ENCODE measurements at places on chromosomes 1 and 21.

DNA sequence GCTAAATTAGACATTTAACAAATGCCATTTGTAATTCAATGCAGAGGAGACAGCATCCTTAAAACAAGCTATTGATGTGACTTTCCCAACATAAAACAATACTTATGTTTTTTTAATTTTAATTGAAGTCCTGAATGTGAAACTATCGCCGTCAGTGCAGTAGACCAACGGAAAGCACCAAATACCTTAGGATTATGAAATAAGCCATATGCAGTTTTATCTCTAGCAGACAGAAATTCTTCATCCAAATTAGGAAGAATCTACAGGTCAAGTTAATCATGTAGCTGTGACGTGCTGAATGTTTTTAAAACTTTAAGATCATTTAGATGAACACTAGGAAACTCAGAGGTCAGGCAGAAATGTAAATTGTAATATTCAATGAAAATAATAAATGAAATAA lies 714 bp upstream of the ST6GALNAC5 start:
- DNase-seq: no peak

- DNase-seq: no peak
Measured at GRCh38 chr1:109247401-109248365, 1.7 kb upstream of the CELSR2 start.

GRCh38 chr1:87598429-87598828 lies 269.7 kb downstream of the LMO4 start:
- DNase-seq: peak; percentile 19

DNA sequence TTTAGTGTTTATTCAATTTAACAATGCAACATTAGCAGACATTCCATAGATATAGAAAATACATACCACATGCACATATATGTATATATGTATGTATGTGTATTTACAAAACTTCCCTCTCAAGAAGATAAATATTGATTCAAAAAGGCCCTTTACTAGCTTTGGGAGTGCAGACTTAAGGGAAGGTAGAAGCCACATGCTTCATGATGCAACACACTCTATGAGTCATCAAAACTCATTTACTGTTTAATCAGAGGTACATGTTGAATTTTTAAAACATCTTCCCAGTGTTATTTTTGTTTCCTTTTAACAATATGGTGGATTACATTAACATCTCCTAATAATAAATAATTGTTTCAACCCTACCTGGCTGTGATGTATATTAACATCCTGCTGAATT lies 61.4 kb upstream of the KIRREL1 start:
- DNase-seq: no peak

GRCh38 chr1:178134061-178134460 lies 40.2 kb downstream of the RASAL2 start:
- no peak for DNase-seq

- no peak for DNase-seq
Measured at GRCh38 chr1:92408825-92409224, 77.9 kb downstream of the GFI1 start.

DNA sequence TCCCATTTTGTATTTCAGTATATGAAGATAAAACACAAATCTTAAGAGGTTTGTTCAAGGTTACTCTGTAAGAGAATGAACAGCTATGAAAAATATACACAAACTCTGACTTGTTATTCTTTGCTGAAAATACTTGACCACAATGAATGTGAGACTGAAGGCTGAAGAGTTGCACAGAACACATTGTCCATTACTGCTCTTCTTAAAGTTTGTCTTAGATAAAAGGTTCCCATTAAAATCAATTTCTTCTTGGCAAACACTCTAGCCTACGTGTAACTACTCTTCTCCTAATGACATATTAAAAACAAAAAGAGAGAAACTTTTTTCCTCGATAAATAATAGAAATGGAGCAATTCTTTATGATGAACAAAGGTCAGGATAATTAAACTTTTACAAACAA lies 45.2 kb upstream of the RABGAP1L start:
- DNase-seq: no peak

DNA sequence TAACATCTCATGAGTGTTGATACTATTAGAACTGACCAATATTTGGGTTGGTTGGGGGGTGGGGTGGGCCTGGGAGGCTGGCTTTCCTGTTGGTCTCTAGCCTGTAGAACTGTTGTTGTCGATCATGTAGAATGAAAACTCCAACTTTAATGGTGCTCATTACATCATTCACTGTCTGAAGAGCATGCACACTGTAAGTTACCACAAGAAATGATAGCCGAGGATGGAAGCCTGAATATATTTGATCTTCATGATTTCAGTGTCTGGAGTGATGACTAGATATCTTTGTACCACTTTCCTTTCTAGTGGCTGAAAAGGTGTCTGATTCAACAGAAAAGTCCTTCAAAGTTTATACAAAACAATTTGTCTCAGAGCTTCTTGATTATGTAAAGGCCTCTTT lies 123.6 kb downstream of the XCL2 start:
- DNase-seq: no peak

DNA sequence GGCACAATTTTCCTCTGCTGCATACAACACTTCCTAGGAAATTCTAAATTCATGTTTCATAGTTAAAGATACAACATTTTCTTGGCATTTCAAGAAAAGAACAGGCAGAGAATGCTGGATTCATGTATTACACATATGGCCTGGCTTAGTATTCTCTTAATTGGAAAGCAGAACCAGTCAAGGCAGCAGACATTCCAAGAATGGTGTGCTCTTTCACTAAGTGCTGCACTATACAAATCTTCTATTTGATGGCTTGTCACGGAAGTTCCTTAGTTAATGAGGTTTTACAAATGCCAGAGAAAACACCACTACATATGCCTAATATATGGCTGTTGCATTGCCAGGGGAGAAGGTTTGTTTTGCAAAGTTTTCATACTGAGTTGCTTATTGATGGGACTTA lies 80.8 kb upstream of the DYNLT5 start:
- DNase-seq: no peak

DNA sequence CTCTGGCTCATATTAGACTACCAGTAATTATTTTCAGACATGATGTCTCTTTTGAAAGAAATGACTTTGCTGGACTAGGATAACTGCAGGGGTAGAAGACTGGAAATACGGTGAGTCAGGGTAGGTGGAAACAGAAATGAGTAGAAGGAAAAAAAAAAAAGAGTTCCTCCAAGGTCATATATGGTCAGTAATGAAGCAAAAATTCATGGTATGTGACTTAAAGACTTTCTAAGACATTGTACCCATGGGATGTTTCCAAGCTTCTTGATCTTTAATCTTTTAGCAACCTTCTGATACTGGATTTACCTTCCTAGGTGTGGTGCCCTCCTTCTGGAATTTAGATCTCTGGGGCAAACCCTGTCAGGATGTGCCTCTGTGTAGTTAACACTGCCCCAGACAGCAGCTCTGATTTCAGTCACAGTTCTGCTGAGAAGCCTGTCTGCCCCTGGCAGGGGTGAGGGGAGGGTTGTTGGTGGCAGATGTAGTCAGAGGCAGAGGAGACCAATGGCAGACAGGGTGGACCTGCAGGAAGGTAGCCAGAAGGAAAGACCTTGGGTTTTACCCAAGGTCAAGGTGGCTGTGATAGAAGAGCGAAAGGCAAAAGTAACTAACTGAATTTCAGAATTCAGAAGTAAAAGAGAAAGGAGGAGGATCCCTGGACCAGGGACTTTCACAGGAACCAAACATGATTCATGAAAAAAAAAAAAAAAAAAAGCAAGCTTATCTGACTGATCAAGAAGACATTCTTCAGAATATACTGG lies 44.1 kb upstream of the BCL10 start:
- DNase-seq: no peak

DNA sequence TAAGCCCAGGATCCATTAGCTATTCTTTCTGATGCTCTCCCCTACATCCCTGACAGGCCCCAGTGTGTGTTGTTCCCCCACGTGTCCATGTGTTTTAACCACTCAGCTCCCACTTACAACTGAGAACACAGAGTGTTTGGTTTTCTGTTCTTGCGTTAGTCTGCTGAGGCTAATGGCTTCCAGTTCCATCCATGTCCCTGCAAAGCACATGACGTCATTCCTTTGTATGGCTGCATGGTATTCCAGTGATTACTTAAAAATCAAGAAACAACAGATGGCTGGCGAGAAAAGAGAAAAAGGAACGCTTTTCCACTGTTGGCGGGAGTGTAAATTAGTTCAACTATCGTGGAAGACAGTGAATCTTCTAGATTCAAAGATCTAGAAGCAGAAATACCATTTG lies 556.0 kb downstream of the PTPRC start:
- no peak for DNase-seq

GRCh38 chr1:207579436-207579799 lies 65.5 kb upstream of the CR1L start:
- peak; percentile 75 for DNase-seq

- DNase-seq: no peak
Measured at GRCh38 chr1:38929054-38929453, 12.6 kb downstream of the RHBDL2 start.

DNA sequence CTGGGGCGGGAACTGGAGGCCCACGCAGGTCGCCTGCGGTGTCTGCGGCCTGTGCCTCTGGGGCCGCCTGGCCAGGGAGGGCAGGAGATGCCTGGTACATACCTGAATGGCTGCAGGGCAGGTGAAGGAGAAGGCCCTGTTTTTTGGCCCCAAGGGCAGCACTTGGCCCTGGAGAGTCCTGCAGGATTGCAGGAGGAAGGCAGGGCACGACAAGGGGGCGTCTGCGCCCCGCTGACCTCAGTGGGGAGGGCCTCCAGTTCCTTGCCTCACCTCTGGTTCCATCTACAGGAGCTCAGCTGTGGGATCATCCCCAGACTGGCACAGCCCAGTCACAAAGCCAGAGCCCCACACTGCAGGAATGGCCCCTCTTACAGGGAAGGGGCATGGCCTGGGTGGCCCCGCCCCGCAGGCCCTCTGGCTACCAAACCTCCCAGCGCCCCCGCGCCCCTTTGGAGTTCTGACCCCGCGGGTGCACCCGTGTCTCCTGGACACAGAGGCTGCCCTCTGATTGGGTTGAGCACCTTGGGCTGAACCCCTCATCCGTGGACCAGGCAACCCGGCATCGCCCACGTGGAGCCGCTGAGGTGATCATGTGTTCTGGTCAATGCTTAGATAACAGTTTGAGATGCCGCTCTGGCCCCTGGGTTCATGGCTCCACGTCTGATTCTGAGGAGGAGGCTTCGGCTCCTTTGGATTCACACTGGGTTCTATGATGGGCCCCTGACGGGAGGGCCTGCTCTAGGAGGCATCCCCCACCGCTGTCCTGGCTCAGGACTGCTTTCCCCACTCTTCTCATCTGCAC lies 1.3 kb upstream of the PEX10 start:
- DNase-seq: no peak

DNA sequence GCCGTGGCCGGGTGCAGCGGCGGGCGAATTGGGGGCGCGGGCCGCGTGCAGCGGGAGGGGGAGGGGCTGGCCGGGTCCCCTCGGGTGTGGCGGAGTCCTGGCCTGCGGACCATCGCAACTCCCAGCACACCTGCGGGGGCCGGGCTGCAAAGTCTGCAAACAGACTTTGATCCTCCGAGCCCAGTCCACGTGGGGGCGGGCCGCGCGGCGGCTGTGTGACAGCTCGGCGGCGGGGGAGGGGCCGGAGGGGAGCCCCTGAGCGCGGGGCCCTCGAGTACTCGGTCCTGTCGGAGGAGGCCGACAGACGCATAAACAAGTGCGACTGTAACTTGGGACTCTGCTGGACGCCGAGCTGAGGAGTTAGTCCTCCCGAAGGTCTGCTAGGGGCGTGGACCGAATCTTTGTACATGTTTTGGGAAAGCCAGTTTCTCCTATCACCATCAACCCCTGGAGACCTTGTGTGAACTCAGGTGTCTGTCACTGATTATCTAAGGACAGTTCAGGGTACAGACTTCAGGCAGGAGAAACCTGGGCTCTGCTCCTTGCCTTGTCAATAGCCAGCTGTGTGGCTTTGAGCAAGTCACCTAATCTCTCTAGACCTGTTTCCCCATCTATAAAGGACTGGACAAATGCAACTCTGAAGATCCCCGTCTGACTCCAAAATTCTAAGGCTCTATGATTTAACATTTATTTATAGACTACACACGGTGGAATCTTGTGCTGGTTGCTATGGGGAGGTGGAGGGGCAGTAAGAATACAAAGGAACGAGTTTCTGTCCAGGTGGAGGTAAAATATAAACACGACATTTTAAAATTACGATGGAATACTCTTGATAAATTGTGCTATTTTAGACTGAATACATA lies 710 bp upstream of the SLC30A1 start:
- DNase-seq: peak; percentile 60

- DNase-seq: no peak
Measured at GRCh38 chr1:44084998-44085675, 33.5 kb upstream of the KLF17 start.
